H9 (cell line): ENCODE measurements at places on chromosomes 7 and 10. TPM values are rescaled to one million over a fixed set of nuclear protein-coding genes. Genes with fewer than 3 reads are reported as not detected.

GRCh38 chr10:118680197-118680596 lies 74.6 kb downstream of the CACUL1 start:
- H3K36me3 ChIP-seq = peaks cover 6% of the 10 kb centered on the region; the same call in 2 of the 3 replicates
- no peaks in the 10 kb centered on the region for H3K27me3 ChIP-seq
- no peak for DNase-seq
- no peak overlapping the region for H3K27ac ChIP-seq
- no peaks in the 10 kb centered on the region for H3K4me1 ChIP-seq

- H3K27ac ChIP-seq = no peak overlapping the region
- H3K4me1 ChIP-seq = peaks cover 5% of the 10 kb centered on the region; the same call in 1 of the 2 replicates
- no peak overlapping the region for H3K4me3 ChIP-seq
- H3K36me3 ChIP-seq = peaks cover 5% of the 10 kb centered on the region; the same call in 1 of the 2 replicates
- no peak for DNase-seq
Observed at GRCh38 chr7:111869280-111869679, 307.0 kb upstream of the IMMP2L start.

DNA sequence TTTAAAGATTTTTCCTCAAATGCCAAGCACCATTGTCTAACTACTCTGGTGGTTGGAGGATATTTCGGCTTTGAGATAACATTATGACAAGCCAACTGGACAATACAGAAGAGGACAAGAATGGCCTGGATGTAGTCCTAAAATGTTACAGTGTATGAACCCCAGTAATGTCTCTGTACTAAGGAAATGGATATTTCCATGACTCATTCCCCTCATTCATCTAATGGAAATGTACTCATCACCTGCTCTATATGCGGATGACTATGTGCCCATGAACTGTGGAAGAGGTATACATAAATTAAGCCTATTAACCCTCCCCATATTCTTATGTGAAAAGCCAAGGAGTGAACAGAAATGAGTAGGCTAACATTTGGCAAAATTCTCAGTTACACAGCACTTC lies 207.9 kb downstream of the CACNA2D1 start:
- H3K36me3 ChIP-seq = no peaks in the 10 kb centered on the region
- no peak for DNase-seq
- H3K27me3 ChIP-seq = no peaks in the 10 kb centered on the region
- H3K27ac ChIP-seq = no peak overlapping the region
- no peak overlapping the region for H3K4me3 ChIP-seq

GRCh38 chr7:103936558-103936957 lies 52.9 kb downstream of the RELN start:
- no peak for DNase-seq
- no peak overlapping the region for H3K4me3 ChIP-seq
- no peaks in the 10 kb centered on the region for H3K4me1 ChIP-seq

DNA sequence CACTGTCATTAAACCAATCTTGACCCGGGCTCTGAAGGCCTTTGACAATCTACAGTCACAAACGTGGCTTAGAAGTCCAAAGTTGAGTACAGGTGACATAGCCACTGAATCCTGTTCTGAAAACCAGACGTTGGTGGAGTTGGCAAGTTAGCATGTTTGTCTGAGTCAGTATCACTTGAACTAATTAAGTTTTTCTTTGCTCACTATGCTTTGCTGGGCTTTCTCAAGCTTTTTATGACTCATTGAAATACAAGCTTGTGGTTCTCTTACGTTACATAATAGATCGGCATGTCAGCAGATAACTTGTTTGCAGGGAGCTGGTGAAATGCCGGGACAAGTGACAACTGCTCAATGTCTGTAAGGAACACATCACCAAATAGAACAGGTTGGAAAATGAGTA lies 53.8 kb downstream of the ARL5B start:
- H3K27ac ChIP-seq = no peak overlapping the region
- no peaks in the 10 kb centered on the region for H3K4me1 ChIP-seq
- DNase-seq = no peak
- H3K27me3 ChIP-seq = no peaks in the 10 kb centered on the region

DNA sequence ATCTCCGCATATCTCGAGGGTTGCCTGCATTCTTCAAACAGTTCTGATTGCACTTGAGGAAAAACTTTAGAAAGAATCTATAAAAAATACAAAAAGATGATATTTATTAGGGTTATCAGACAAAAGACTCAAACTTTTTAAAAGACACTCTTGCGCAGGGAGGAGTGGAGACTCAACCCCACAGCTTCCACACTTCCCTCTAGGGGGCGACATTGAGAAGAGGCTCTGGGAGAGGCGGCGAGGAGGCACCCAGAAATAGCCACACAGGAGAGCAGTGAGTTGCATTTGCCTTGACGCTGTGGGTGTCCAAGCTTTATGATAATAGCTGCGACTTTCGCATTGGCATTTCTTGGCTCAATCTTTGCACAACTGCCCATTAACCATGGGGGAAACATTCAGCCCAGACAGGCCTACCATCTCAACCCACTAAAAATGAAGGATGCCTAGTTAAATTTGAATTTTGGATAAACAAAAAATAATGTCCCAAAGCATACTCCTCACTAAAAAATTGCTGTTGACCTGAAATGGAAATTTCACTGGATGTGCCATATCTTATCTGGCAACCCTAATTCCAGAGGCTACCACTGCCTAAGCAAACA lies 86.2 kb downstream of the EBF3 start:
- H3K36me3 ChIP-seq = no peaks in the 10 kb centered on the region
- no peak overlapping the region for H3K4me3 ChIP-seq
- no peak overlapping the region for H3K27ac ChIP-seq
- no peaks in the 10 kb centered on the region for H3K4me1 ChIP-seq
- peak; percentile 65 for DNase-seq
- no peaks in the 10 kb centered on the region for H3K27me3 ChIP-seq

DNA sequence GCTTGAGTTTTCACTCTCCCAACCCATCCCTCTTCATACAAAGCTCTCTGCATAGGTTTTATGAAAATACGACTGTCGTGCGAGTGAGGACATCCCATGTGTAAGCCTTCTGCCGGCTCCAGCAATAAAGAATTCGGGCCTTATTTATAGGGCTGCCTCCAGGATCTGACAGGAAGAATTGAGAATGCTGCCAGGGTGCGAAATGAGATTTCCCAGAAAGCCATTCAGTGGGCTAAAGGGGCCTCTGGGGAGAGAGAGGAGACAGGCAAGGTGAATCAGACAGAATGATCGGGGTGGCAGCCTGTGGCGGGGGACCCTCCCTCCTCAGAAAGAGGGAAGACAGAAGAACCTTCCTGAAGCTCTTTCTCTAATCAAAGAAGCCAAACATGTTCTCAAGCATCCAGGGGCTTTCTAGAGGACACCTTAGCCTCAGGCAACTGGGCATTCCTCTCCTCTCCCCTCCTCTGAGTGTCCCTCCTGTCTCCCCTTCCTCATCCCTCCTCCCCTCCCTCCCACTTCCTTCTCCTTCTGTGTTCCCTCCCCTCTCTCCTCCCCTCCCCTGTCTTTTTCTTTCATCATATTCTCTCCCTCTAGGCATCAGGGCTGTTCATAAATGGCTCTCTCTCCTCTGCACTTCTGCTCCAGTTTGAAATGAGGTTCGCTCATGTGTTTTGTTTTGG lies 410.9 kb downstream of the TYW1 start:
- peaks cover 15% of the 10 kb centered on the region for H3K36me3 ChIP-seq
- no peaks in the 10 kb centered on the region for H3K4me1 ChIP-seq
- DNase-seq = no peak
- no peak overlapping the region for H3K4me3 ChIP-seq

GRCh38 chr10:10772874-10773508 lies 244.7 kb upstream of the CELF2 start:
- no peak for DNase-seq
- H3K4me1 ChIP-seq = no peaks in the 10 kb centered on the region
- H3K4me3 ChIP-seq = no peak overlapping the region
- H3K27me3 ChIP-seq = no peaks in the 10 kb centered on the region

DNA sequence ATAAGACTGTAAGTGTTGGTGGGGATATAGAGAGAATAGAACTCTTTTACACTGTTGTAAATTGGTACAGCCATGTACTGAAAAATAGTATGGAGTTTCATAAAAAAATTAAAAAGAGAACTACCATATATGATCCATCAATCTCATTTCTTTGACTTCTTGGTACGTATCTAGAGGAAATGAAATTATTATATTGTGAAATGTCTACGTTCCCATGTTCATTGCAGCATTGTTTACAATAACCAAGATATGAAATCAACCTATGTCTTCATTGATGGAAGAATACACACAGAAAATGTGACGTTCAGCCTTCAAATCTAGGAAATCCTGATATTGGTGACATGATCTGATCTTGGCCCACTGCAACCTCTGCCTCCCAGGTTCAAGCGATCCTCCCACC lies 32.0 kb downstream of the SHOC2 start:
- H3K27me3 ChIP-seq = no peaks in the 10 kb centered on the region
- peaks cover 3% of the 10 kb centered on the region; the same call in 1 of the 3 replicates for H3K36me3 ChIP-seq
- DNase-seq = no peak
- no peak overlapping the region for H3K27ac ChIP-seq
- peaks cover 5% of the 10 kb centered on the region; the same call in 1 of the 2 replicates for H3K4me1 ChIP-seq

GRCh38 chr7:101916041-101916800 lies 98.8 kb downstream of the CUX1 start:
- H3K27me3 ChIP-seq = no peaks in the 10 kb centered on the region
- H3K27ac ChIP-seq = no peak overlapping the region
- peaks cover 39% of the 10 kb centered on the region for H3K36me3 ChIP-seq
- no peak overlapping the region for H3K4me3 ChIP-seq

DNA sequence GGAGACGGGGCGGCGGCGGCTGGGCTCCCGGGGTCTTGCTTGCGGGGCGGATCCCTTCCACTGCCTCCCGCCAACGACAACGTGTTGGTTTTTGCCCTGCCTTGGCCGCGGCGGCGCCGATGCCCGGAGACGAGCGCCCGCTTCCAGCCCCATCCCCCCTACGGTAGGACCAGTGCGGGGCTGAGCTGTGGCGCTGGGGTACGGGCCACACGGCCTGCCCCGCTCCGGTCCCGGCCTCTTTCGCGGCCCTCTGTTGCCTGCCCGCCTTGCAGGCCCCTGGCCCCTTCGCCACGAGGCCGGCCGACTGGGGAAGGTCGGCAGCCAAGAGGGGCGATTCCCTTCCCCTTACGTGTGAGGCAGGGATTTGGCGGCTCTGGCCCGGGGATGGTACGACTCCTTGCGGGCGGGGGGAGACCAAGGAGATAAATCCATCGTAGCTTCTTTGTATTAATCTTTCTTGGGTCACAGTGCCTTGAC lies 488 bp downstream of the EIF4H start:
- H3K27ac ChIP-seq = no peak overlapping the region
- H3K4me3 ChIP-seq = peak overlapping the region; percentile 93
- peak; percentile 36 for DNase-seq
- no peaks in the 10 kb centered on the region; the same call in 1 of the 2 replicates for H3K4me1 ChIP-seq

DNA sequence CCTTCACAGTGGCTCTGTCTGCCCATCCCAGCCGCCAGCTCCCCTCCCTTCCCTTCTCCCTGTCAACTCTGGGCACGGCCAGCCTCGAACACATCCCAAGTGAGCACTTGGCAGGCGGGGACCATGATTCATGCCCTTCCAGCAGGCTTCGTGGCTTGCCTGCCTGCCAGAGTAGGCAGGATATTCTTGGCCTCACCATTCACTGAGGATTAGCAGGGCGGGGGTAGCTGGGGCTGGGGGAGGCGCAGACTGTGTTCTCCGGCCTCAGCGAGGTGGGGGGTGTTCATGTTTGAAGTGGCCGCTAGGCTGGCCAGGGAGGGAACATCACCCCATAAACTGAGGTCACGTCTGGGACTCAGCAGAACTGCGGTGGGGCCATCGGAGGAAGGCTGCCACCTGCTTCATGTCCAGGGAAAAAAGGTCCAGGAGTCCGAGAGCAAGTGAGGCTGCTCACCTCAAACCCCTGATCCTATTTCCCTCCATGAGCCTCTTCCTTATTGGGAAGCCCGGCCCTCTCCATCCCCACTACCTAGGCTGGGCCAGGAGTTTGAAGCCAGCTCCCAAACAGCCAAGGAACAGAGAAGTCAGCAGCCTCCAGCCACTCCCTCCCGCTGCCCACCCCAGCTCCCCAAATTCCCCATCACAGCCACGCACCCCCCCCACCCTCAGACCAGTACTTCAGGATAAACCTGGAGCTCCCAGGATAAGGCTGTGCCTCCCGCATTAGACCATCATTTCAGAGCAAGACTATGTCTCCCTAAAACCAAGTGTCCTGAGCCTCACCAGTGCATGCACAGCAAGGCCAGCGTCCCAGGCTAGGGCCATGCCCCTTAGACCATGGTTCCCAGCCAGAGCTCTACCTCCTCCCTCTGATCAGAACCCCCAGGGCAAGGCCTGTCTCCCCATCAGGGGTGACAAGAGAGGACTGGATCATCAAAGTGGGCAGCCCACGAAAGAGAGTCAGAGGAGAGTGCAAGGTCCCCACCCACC lies 42.8 kb upstream of the RABGEF1 start:
- no peak overlapping the region for H3K27ac ChIP-seq
- H3K36me3 ChIP-seq = peaks cover 3% of the 10 kb centered on the region
- H3K4me3 ChIP-seq = no peak overlapping the region
- no peak for DNase-seq

GRCh38 chr10:129078346-129078745 lies 388.7 kb upstream of the MGMT start:
- no peaks in the 10 kb centered on the region for H3K4me1 ChIP-seq
- no peak for DNase-seq
- H3K27me3 ChIP-seq = no peaks in the 10 kb centered on the region
- H3K4me3 ChIP-seq = no peak overlapping the region

GRCh38 chr7:18320971-18321567 lies 174.5 kb upstream of the HDAC9 start:
- H3K27me3 ChIP-seq = no peaks in the 10 kb centered on the region
- H3K4me3 ChIP-seq = no peak overlapping the region
- H3K36me3 ChIP-seq = no peaks in the 10 kb centered on the region
- H3K4me1 ChIP-seq = peaks cover 3% of the 10 kb centered on the region; the same call in 1 of the 2 replicates
- no peak overlapping the region for H3K27ac ChIP-seq
- no peak for DNase-seq

DNA sequence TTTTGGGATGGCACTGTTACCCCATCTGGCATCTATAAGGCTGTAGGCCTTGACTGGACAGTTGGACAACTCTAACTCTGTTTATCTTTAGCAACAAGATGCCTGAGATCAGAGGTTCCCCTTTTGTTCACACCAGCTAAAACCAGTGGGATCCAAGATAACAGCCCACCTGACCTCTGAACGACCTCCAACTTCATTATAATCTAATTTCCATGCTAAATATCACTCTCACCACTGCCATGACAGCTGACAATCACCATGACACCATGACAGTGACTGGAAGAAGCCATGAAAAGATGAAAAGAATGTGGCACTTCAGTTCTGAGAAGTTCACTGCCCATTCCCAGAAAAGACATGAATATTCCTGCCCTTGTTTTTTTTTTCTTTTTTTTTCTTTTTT lies 281.4 kb upstream of the TAC1 start:
- H3K4me3 ChIP-seq = no peak overlapping the region
- H3K36me3 ChIP-seq = peaks cover 3% of the 10 kb centered on the region; the same call in 1 of the 2 replicates
- no peaks in the 10 kb centered on the region for H3K27me3 ChIP-seq
- no peaks in the 10 kb centered on the region for H3K4me1 ChIP-seq

The AGR3 gene
- total RNA-seq = not detected in 2 replicates

The ARID5B gene
- total RNA-seq = 0.04 and 0.11 TPM in 2 replicates

The CRYGN gene
- 0.79 and 1.8 TPM in 2 replicates for total RNA-seq

The MOGAT3 gene
- 0.11 and 0.15 TPM in 2 replicates for total RNA-seq

The USP6NL gene
- 27.7 and 28.3 TPM in 2 replicates for total RNA-seq

The RPEL1 gene
- 0.13 TPM in 1 of 2 replicates, not detected in the other for total RNA-seq

The CPA2 gene
- total RNA-seq = 0.29 TPM in 1 of 2 replicates, not detected in the other

The SPDYE6 gene
- not detected in 2 replicates for total RNA-seq
